NK-92 treated with Interleukin-12 subunit alpha and Interleukin-12 subunit beta, amount 100 ng/mL, for 24 hours (cell line): ENCODE measurements at places on chromosomes 12 and 14.

- DNase-seq = no peak
Measured at GRCh38 chr12:13805041-13805440, 176.4 kb downstream of the GRIN2B start.

DNA sequence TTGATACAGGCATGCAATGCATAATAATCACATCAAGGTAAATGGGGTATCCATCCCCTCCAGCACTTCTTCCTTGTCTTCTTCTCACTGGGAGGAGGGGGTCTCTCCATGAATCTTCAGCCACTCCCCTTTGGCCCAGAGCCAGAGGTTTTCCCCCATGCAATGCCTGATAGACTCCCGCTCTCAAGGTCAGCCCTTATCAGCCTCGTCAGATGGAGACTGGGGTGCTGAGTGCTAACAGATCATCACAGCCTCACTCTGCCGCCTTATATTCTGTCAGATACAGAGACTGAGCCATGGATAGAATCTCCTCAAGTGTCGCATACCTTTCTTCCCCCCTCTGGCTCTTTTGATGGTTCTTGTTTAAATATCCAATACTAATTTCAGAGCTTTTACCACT is 503.1 kb downstream of the AACS start:
- no peak for DNase-seq

GRCh38 chr14:44339862-44340261 is 167.2 kb downstream of the FSCB start:
- DNase-seq = no peak

DNA sequence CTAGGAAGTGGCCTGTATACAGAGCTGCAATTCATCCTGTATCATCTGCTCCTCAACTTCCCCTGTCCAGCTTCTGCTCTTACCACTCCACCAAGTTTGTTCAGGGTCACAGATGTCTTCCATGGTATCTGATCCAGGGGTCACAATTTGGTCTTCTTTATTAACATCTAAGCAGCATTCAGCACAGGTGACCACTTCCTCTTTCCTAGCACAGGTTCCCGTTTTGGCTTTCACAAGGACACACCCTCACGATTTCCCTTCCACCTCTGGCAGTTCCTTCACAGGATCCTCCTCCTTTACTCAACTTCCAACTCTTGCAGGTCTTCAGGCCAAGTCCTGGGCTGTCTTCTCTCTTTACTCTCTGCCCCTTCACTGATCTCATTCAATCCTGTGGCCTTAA is 93.6 kb downstream of the TTC7B start:
- DNase-seq = no peak

GRCh38 chr14:99812096-99812750 is 19.0 kb downstream of the EML1 start:
- no peak for DNase-seq

DNA sequence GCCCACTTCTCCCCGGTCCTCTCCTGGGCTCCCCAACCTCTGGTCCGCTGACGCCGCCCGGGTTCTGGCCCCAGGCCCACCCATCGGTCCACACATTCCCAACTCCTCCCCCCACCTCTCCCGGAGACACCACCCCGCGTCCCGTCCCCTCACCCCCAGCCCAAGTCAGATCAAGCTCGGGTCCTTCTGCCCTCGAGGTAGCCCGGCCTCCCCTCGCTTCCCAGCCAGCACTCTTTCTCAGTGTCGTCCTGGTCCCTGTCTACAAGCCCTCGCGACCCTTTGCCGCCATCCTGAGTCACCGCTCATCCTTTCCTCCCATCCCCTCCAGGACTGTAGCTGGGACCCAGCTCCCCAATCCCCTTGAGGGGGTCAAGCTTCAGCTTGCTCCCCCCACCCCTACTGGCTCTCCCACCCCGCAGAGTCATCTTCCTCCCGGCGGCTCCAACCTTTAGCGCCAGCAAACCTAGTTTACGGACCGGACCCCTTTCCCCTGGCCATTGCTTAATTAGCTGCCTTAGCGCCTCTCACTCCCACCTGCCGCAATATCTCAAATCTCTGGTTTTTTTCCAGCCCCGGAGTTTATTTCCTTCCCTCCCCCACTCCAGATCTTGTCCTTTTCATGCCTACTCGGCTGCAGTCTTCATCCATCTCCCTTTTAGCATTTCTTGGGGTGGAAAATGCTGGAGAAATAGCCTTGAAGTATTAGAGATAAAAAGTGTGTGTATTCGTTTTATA is 1.1 kb downstream of the PPP4R4 start:
- DNase-seq = no peak

GRCh38 chr14:96275177-96276112 is 19.4 kb downstream of the BDKRB1 start:
- DNase-seq = peak; percentile 36

DNA sequence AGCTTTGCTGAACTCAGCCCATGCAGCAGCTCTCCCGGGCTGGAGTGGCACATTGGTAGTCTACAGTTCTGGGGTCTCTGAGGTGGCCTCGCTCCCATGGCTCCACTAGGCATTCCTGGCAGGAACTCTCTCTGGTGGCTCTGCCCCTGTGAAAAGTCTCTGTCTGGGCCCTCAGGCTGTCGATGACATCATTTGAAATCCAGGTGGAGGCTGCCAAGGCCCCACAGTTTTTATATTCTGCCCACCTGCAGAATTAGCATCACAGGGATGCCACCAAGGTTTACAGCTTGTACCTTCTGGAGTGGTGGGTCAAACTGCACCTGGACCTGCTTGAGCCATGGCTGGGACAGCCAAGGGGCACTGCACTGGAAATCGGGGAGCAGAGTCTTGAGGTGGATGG is 31.6 kb downstream of the KRT80 start:
- DNase-seq = no peak
